ENCODE measurements at places on chromosomes 6 and 20.

- DNase-seq: no peak
These were observed 27.3 kb downstream of the PRDM1 start for GRCh38 chr6:106113256-106113959.

GRCh38 chr20:41044409-41045062 lies 15.9 kb downstream of the TOP1 start:
- DNase-seq: no peak

DNA sequence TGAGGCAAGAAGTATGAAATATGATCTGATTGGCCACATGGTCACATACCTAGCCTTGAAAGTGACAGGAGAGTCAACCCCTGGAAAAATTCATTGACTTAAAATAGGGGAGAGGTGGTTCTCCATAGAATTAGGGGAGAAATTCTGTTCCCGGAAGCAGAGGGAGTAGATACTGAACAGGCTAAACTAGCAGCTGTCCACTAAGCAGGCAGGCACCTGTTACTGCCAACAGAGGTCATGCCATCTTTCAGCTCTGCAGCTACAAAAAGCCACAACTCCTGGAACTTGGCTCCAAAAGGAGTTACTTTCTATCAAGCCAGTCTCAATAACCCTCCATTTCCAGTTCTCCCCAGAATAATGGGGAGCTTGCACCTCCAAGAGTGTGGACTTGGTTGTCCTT lies 352.5 kb downstream of the MAFB start:
- no peak for DNase-seq

- peak; percentile 83 for DNase-seq
These were observed 674 bp downstream of the NRSN1 start for GRCh38 chr6:24126586-24127192.

- no peak for DNase-seq
These were observed 41.7 kb upstream of the IL17A start for GRCh38 chr6:52144196-52145076.

DNA sequence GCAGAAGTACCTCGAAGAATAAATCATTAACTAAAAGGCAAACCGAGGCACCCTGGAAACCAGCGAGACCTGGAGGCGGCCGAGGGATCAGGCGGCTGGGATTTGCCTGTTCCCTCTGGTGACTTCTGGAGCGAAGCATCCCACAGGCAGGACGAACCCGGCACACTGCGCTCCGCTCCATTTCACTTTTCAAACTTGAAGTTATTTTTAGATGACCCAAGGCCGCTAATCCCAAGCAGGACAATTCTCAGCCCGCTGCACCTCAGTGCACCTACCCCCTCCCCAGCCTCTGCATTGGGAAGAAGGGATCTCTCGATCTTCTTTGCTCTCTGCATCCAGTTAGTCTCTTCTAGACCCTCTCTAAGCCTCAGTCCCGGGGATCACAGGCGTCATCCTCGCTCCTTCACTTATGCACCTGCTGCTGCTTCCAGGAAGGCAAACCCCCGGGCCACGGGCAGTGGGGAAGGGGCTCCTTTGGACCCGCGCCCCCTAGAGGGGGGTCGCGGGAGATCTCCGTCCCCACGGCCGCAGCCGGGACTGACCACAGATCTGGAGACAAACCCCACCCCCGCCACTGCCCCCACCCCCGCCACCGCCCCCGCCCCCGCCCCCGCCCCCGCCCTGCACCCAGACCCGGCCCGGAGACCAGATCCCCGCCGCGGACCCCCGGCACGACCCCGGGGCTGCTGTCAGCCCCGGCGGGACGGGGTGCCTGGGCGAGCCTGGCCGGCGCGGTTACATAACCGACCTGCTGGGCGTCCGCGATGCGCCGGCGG lies 636 bp downstream of the RCAN2 start:
- no peak for DNase-seq

DNA sequence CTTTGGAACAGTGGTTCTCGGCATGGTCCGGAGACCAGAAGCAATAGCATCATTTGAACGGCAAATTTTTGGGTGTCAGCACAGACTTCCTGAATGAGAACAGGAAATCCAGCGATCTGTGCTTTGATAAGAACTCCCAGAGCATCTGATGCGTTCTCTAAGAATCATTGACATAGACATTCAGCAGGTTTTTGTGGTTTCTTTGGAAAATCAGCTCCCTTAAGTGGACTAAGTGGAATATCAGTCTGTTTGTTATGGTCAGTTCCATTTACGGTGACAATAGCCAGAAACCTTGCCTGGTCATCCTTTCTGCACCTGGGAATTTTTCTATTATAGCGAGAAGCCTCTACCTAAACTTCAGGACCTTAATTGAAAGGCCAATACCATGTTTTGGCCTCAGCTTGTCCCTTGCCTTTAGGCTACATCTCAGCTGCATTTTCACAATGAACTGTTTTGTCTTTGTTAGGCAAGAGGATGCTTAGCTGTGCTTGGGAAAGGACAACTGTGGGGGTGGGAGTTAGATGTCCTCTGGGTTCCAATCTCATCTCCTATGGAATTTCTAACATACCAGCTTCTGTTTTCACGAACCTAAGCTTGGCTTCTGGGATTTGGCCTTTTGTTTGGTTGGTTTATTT lies 299.7 kb downstream of the CDKAL1 start:
- DNase-seq: no peak

DNA sequence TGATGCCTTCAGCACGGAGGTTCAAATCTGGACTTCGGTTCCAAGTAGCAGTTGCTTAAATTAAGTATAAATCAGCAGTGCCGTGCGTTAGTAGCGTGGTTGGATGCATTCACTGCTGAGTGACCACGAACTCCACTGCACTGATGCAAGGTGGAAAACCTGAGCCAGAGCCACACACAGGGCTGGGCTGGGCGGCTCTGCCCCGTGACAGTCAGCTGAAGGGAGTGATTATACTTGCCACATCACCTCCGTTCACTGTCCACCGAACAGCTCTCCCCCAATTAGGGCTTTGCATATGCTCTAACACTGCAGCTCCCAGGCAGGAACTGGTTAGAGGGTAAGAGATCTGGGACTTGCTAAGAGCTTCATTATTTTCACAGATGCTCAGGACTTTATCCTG lies 22.2 kb downstream of the PPP1R3G start:
- no peak for DNase-seq

GRCh38 chr20:58891718-58892140 lies 39.2 kb downstream of the GNAS start:
- DNase-seq: no peak

DNA sequence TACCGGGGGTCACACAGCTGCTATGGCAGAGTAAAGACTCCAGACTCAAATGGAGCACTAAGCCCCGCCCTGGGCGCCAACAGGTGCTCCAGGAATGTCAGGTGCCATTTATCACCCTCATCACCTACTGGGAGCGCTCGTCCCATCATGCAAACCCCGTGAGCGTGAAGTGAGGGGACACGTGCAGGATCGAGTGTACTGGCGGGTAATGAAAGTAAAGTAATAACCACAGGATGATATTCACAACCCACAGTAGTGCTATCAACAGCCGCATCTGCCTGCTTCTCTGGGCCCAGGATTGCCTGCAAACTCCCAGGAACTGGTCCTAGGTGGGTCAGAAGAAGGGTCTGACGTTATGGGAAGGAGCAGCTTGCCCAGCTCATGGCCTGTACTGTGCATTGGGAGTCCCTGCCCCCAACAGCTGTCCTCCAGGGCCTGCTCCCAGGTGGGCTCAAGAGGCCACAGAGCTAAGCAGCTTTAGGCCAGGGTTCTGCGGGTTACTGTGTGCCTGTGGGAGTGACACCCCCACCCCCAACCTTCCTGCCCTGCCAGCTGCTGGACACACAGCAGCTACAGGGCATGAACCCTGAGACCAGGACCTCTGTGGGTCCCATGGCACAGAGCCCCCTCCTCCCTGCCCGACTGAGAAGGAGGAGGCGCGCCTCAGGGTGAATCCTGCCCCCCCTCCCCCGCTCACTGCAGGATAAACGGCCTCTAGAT lies 120.5 kb upstream of the SULF2 start:
- no peak for DNase-seq

- DNase-seq: no peak
These were observed 136.5 kb upstream of the SYNDIG1 start for GRCh38 chr20:24332956-24333355.

GRCh38 chr6:12785921-12786320 lies 69.4 kb downstream of the PHACTR1 start:
- no peak for DNase-seq

GRCh38 chr6:139895205-139895793 lies 520.9 kb upstream of the CITED2 start:
- no peak for DNase-seq

- no peak for DNase-seq
These were observed 100.7 kb upstream of the PTPN1 start for GRCh38 chr20:50409495-50409894.

DNA sequence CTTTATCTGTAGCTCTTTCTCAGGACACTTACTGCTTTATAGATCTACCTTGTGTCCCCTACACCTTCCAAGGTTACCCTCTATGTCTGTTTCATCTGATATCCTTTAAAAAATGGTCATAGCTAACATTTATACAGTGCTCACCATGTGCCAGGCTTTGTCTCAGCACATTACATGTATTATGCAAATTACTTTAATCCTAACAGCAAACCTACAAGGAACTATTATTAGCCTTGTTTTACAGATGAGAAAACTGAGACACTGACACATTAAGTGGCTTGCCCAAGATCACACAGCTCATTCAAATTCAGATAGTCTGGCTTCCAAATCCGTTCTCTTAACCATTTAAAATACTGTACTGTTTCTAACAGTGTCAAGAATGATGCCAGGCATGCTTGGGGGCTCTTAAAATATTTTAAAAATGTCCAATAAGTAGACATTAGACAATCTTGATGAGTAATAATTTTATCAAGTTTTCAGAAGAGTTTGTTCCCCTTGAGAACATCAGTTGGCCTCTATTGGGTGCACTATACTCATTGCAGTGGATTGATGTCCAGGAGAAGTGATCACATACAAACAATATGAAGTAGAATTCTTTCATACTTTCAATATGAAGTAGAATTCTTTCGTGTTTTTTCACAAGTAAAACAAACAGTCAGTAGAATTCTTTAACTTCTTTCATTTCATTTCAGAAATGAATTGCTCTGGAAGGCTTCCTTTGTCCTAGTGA lies 69.6 kb downstream of the DNAH8 start:
- no peak for DNase-seq

GRCh38 chr6:82040405-82041221 lies 206.9 kb downstream of the IBTK start:
- DNase-seq: peak; percentile 41

DNA sequence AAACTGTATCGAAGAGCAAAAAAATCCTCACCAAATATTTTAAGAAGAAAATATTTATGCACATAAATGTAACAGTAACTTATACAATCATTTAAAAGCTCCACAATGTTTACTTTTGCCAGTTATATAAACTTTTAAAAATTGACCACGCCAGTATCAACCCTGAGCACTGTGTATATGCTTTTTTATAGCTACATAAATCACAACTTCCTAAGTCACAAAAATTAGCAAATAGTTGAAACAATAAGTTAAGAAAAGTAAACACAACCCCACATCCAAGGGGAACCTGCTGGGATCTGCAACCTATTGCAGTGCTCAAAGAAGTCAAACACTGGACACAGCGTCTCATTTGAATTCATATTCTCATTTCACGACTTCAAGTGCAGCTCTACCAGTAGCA lies 89.8 kb upstream of the DST start:
- no peak for DNase-seq

DNA sequence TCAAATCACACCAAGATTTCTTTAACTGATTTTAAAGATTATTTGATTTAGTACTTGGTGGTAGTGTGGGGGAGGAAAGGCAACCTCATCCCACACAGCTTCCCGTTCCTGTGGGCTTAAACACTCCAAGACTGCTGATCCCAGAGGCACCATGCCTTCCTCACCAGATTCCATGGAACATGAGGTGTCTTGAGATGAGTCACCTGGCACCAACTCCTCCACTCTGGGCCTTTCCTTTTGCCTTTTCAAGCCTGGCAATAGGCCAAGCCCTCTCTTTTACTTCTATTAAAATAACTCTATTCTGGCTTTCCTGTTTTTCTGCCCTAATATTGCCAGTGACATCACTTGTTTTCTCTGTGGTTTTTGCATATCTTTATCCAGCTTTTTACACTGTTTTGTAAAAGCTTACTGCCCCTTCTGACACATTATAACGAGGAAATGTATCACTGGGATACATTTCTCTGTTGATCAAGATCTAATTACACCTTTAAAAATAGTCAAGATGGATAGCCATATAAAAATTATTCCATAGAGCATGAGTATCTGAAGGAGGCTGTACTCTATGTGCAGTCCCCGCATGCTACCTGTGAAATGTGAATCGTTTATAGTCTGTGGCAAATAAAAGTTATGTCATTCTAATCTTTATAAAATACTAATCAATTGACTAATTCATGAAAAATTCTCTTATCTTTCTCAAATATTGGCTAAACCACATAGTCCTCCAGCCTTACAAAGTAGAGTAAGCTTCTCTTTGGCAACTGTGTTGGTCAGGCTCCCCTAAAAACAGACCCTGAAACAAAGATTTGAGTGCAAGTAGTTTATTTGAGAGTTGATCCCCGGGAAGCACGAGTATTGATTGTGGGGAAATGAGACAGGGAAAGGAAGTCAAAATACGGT lies 257.8 kb upstream of the KCNQ5 start:
- peak; percentile 35 for DNase-seq

DNA sequence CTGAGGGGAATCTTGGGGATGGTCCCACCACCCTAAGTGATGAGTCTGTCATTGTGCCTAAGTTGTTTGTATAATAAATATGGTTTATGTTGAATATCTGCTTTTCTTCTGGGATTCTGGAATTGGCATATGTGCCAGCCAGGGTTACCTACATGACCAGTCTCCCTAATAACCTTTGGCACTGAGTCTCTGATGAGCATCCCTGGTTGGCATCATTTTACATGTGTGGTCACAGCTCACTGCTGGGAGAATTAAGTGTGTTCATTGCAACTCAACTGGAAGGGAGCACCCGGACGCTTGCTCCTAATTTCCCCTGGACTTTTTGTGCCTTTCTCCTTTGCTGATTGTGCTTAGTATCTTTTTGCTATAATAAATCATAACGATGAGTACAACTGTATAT lies 8.1 kb downstream of the SMAP1 start:
- no peak for DNase-seq

- no peak for DNase-seq
These were observed 13.9 kb upstream of the CST7 start for GRCh38 chr20:24935140-24935539.

DNA sequence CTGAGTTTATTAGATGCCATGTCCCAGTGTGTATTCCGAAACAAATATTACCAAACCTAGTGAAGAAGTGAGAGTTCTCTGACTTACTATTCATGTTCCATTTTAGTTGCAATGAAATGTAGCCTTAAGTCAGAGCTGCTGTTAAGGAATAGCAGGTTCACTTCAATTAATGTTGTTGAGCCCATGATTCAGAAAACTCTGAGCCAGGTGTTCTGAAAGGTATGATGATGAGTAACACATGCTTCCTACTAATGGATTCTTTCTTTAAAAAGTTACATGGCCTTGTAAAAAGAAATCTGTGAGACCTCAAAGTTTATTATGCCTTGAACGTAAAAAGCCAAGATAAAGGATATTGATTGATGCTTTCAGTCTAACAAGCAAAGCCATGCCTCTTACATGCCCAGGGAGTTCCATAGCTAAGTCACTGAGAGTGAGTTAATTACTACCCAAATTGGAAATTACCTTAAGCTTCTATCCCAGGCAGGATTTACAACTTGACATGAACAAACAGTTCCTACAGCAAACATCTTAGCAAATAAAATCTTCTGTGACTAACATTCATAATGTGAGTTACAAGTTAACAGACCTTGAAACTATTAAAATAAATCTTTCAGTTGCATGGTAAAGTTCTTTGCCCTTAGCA lies 122.9 kb downstream of the AKAP7 start:
- DNase-seq: no peak

- DNase-seq: no peak
These were observed 246.9 kb downstream of the UBE3D start for GRCh38 chr6:82818727-82819126.
